ENCODE measurements at places on chromosomes 2 and 18.

GRCh38 chr2:201248288-201248844 is 12.0 kb upstream of the CASP8 start:
- DNase-seq = no peak

DNA sequence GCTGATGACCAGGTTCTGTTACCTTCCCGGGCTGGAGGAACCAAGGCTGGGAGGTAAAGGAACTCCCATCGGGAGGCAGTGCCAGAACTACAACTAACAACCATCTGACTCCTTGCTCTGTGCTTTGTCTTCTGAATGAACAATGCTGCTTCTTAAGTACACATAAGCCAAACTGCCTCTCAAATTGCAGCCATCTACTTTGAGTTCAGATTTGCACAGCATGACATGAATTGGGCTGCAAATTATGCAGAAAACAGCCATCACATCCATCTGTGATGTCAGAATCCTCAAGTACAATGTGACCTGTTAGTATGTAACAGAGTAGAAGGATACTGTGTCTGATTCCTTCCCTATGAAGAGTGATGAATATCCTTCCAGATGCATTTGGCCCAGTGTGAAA is 290.6 kb downstream of the ZNF521 start:
- DNase-seq = no peak

DNA sequence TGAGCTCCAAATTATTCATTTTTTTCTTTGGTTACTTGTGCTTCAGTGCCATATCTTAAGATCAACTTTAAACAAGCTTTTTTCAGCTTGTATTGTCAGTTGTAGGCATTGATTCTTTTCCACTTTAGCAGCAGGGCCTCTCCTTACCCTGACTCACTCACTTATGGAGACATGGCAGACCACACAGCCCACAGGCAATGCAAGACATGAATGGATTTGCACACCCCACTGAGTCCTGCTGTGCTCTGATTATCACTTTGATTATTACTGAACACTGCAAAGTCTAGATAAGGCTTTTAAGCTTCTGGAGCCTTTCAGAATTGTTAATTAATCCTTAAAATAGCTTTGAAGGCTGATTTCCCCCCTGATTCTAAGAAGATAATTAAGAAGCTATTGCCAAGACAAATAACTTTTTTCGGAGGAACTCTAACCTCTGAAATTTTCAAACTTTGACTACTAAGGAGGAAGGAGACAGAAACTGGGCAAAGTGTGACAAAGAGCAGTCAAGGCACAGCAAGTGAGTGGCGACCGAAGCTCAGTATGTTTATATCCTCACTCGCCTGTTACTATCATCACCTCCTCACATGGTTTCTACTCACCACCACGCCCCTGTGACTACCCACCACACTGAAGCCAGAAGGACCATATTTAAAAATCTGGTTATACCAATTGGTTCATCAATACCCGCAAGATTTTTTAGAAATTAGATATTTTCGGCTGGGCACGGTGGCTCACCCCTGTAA is 43.3 kb downstream of the CACNB4 start:
- DNase-seq = no peak

GRCh38 chr2:21317131-21317530 is 193.4 kb downstream of the TDRD15 start:
- no peak for DNase-seq

GRCh38 chr2:64865831-64866345 is 123.3 kb upstream of the SLC1A4 start:
- DNase-seq = no peak

DNA sequence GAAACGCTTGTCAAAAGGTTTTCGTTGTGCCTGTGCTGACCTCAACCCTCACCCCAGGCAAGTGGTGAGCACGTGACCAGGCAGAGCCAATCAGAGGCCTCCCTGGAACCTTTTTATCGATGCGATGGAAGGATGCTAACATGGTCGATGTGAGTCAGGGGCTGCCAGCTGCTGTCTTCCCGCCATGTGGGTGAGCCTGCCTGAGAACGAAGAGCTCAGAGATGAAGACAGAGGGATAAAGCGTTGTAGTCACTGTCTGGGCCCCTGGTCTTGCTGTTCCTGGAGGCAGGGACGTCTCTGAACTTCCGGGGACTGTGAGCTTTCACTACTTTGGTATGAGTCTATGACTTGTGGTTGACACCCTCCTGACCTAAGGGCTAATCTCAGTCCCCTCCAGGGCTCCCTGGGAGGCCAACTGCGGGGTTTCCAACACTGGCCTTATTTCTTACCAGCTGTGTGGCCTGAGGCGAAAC is 18.6 kb downstream of the DNMT3A start:
- no peak for DNase-seq

DNA sequence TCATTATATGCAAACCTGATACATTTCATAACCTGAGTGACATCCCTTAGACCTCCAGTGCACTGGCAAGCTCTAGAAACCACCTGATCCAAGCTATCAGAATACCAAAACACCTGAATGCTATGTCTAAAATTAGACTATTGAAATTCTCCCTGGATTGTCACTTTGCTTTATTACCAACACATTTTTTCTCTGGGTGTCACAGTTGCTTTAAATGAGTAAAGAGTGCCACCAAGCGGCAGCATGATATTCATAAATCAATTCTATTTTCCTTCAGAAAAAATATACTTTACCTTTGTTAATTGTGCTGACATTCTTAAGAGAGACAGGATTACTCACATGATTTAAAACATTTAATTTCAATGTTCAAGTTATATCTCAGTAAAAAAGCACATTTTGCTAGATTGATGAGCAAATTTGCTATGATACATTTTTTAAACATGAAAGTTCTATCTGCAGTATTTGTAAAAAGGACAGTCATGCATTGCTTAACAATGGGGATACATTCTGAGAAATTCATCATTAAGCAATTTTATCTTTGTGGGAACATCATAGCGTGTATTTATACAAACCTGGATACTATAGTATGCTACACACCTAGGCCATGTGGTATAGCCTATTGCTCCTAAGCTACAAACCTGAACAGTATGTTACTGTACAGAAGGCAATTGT is 338.4 kb upstream of the SLC39A10 start:
- no peak for DNase-seq

- DNase-seq = no peak
Observed at GRCh38 chr18:63299837-63300745, 19.5 kb downstream of the BCL2 start.

DNA sequence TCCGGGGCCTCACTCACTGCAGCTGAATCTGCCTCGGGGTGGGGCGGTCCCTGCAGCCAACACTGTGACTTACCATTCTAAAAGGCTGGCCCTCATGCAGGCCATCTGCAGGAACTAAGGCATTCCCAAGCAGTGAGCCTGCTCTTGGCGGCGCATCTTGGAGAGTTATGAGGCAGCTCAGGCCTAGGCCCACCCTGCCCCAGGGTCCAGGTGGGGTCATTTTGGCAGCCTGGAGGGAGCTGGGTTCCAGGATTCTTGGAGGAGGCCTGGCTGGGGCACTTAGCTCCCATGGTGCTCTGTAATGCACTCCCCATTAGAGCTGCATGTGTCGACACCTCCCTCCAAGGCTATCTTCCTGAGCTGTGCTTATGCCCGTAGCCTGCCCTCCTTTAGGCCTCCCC is 14.8 kb upstream of the BIN1 start:
- no peak for DNase-seq

- no peak for DNase-seq
Observed at GRCh38 chr2:209553913-209554312, 130.1 kb downstream of the MAP2 start.

- no peak for DNase-seq
Observed at GRCh38 chr2:241315879-241316631, at the start of gene SEPTIN2. Gene SEPTIN2, plus strand, starts transcription at chr2:241315925. Its CDS starts 8,308 bp downstream, at chr2:241324233.

GRCh38 chr2:6498841-6499240 is 366.9 kb downstream of the CMPK2 start:
- no peak for DNase-seq

- no peak for DNase-seq
Observed at GRCh38 chr18:46445522-46446313, 211.3 kb downstream of the LOXHD1 start.

DNA sequence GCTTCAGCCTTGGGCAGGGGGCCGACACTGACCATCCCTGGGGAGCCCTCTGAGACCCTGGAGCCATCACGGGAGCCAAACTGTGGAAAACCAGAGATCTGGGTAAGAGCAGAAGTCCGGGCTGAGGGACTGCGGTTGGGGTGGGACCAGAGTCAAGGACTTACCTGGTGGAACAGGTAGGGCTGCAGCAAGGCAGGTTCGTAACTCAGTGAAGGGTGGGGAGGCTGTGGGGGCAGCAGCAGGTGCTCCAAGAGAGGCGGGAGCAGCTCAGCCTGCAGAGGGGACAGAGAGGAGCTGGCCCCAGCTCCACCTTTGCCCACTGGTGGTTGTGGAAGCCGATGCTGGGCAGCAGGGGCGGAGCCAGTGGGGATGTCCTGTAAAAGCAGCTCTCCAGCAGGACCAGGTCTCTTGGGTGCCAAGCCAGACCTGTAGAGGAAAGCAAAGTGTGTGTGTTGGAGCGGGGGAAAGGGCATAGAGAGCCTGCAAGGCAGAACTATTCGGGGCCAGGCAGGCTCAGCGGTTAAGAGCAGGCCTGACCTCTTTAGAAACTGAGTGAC is 6.7 kb downstream of the PTPRN start:
- DNase-seq = peak; percentile 65
